Renal pelvis (tissue), 12 donors: ENCODE measurements at places on chromosomes 12 and 14.
A peak's percentile ranks its signal among the peaks of the same experiment; 100 is the strongest.

DNA sequence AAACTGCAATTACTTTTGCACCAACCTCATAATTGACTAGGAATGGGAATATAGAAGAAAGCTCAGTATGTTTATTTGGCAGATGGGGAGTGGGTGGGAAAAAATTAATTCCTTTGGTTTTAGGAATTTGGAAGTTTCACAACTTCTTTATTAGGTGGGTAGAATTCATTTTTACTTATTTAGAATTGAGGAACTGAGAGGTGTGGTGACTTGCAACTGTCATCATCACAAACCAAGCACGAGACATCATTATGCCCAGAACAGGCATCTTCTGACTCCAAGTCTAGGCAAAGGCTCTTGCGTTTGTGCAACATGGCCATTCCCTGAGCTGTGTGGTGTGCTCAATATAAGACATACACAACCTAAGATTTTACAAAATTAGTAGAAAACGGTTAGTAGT is 380.0 kb downstream of the ATP23 start:
- no peak for DNase-seq

- DNase-seq = no peak
These were observed 352.9 kb upstream of the OR4E1 start for GRCh38 chr14:22026527-22026926.

DNA sequence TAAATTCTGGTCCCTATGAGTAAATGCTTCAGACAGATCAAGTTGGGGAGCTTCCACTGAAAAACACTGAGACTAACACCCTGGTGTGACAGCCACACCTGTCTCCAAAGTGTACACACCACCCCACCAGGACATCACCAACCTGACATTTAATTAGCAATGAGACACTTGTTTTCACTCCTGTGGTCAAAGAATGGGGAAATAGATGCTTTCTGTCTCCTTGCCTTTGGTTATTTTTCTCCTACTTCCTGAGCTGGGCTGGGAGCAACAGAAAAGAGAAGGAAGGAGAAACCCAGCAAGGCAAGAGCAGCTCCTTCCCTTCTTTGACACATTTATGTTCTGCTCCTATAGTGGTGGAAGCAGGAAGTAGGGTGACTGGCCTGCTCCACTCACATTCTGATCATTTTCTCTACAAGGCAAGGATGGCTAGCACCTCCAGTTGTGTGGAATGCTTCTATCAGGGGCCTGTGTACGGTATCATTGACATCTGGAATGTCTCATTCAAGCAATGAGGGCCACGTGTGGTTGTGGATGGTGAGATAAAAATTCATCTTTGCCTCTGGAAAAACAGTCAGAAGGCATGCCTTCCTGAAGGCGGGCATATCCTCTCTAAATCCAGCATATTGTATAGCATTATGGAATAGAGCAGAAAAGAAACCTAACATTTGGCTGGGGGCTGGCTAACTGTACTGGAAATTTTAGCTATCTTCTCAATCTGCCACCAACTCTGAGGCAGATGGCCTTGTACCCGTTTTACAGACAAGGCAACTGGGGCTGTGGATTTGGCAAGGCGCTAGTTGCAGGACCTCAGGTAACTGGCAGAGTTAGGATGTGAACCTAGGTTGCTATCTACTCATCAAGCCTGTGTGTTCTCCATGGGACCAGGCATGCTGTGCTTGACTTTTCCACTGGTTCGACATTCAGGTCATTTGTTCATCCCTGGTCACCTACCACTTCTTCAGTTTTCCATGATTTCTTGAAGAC is 24.8 kb upstream of the LGALS3 start:
- DNase-seq = no peak

DNA sequence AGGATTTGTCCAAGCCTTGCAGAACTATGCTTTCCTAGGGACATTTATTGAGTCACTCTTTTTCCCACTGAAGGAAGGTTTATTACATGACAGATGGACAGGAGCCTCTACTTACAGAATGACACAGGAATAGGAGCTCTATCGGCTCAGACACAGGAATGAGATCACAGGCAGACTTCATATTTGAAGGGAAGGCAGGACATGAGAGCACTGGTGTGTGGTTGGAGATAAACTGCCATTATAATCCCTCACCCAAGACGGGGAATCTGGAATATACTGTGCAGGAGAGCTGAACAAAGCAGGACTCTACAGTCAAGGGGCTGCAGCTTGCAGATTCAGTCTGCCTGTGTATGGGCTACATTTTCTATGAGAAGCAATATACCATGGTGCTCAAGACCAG is 26.8 kb upstream of the IL22 start:
- DNase-seq = no peak

DNA sequence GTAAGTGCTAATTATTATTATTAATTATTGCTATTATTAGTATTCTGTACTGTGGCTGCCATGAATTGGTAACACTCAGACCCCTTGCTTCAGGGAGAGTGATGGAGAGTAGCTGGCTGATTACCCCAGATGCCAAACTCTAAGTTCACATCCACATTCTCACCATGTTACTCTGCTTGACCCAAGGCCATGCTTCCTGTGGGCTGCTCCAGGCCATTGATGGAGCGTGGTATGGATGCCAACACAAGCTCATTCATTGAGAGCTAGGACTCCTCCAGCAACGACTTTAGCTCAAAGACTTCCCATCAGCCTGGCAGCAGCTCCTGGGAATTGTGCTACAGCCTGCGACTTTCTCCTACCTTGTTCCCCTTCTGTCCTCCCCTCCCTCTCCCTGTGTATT is 233.4 kb downstream of the MSRB3 start:
- DNase-seq = no peak

- DNase-seq = no peak
These were observed 80.2 kb upstream of the RTL1 start for GRCh38 chr14:100983710-100984109.

DNA sequence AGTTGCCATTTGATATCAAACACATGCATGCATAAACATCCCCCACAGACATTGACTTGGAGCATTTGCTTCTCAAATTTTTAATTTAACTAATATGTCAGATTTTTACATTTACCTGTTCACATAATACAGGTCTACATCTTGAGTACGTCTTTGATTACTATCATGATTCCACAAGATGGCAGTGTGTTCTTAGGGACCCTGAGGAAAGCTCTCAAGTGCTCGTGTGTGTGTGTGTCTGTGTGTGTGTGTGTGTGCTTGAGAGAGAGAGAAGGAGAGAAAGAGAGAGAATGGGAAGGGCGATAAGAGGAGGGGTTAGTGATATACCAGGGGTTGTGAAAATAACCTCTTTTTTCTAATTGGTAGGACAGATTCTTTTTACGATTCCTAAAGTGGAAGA is 167.1 kb upstream of the OR4E1 start:
- DNase-seq = no peak

- no peak for DNase-seq
These were observed 4.9 kb downstream of the PTGDR start for GRCh38 chr14:52272375-52272774.

GRCh38 chr14:49879646-49880204 is 13.2 kb upstream of the ARF6 start:
- DNase-seq = no peak

GRCh38 chr12:64915242-64915641 is 90.8 kb downstream of the TBC1D30 start:
- no peak for DNase-seq

GRCh38 chr12:32444895-32445294 is 45.5 kb downstream of the FGD4 start:
- DNase-seq = peak; percentile 91

DNA sequence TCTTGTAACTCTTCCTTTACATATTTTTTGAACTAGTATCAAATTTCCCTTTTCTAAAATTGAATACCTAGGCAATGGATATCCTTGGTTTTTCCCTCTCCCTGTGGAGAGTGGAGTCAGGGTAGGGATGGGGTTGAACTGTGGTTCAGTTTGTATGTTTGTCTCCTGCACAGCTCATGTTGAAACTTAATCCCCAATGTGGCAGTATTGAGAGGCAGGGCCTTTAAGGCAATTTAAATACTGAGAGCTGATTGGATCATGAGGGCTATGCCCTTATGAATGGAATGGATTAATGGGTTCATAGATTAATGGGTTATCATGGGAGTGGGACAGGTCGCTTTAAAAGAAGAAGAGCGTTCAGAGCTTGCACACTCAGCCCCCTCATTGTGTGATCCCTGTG is 127.2 kb upstream of the RGS6 start:
- no peak for DNase-seq

DNA sequence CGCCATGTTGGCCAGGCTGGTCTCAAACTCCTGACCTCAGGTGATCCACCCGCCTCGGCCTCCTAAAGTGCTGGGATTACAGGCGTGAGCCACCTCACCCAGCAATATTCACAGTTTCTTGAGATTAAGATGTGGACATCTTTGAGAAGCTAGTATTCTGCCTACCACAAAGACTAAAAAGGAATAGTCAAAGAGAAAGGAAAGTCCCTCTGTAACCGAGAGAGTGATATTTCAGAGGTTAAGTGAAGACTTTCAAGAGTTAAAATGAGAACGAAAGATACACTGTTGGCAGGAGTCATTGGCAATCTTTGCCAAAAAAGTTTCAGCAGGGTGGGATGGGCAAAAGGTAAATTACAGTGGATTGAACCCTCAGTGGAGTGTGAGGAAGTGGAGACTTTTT is 15.6 kb downstream of the DGKA start:
- DNase-seq = no peak

DNA sequence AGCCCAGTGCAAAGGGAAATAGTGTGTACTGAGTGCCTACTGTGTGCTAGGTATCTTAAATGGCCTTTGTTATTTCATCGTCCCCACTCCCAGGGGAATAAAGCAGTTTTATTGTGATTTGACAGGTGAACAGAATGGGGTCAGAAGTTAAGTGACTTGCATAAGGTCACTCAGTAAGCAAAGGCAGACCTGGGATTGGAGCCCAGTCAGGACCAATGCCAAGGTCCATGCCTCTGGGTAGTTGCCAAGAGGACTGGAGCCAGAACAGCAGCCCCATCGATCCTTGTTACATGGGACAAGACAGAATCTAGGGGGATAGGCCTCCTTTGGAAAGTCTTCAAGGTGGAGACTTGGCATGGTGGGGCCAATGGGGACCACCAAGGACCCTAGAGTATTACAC is 227.4 kb upstream of the PWP1 start:
- DNase-seq = no peak

- no peak for DNase-seq
These were observed 1823.6 kb upstream of the FLRT2 start for GRCh38 chr14:83706231-83706954.

GRCh38 chr14:76767681-76768656 is 6.7 kb downstream of the VASH1 start:
- DNase-seq = peak; percentile 33

- no peak for DNase-seq
These were observed 23.0 kb upstream of the EIF2B2 start for GRCh38 chr14:74979442-74980397.

GRCh38 chr14:67343601-67344230 is 15.9 kb downstream of the ATP6V1D start:
- no peak for DNase-seq
